ENCODE measurements at places on chromosomes 1 and 21.

- DNase-seq, result no peak
Measured at GRCh38 chr1:85464497-85465098, 361 bp downstream of the DDAH1 start.

GRCh38 chr21:26698416-26698815 lies 125.3 kb upstream of the CYYR1 start:
- no peak for DNase-seq

DNA sequence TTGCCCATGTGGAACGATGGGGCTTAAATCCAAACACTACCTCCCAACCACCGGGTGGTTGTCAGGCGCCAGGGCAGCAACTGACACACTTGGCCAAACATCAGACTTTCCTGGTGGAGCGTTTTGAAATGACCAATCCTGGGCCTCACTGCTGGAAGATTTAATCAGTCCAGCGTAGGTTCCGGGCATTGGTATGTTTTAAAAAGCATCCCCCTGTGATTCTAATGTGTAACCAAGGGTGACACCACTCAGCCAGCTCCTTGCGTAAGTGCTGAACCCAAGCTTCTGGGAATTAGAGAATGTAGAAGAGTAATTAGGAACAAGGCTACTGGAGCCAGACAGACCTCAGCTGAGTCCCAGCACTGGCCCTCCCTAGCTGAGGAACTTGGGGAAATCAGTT lies 44.8 kb upstream of the KAZN start:
- DNase-seq, result no peak

GRCh38 chr21:35738347-35738961 lies 321.9 kb downstream of the SETD4 start:
- no peak for DNase-seq

DNA sequence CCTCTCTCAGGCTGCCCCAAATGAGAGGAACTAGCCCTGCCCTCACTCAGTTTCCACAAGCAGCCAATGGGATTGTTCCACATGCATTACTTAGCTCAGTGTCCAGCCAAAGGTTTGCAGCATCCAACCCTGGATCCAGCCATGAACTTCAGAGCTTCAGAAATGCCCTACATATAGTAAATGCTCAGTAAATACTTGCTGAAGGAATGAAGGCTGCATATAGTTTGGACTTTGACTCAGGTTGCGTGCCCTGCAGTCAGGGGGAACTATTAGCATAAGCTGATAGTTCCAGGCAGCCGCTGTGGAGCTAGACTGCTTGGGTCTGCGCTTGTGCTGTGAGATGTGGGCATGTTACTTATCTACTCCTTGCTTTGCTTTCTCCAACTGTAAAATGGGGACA lies 64.8 kb downstream of the NENF start:
- no peak for DNase-seq

DNA sequence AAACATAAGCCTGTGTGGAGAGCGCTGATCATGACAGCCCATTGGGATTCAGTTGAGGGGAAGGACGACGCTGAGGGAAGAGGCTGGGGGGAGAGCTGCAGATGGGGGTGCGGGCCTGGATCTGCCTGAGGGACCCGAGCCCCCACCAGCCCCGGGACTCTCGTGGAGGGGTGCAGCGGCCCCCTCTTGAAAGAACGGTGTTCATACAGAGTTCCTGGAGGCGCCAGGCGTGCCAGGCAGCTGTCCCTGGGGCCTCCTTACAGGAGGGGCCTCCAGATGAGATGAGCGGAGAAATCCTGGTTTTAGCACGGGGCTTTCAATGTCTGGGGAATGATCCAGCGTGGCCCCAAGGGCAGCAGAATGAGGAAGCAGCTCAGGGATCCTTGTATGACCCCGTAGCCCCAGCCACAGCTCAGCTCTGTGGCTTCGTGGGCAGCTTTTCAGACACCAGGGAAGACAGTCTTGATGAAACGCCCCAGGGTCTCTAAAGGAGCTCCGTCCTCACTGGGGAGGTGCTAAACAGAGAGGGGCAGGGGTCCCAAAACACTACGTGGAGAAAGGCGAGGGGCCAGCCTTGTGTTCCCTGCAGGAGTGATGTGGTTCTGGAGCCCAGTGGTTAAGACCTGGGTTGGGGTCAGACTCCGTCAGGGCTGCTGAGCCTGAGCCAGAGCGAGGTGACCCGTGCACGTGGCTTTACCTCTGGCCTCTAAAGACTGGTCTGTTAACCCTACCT lies 7.2 kb upstream of the DSCAM start:
- no peak for DNase-seq

DNA sequence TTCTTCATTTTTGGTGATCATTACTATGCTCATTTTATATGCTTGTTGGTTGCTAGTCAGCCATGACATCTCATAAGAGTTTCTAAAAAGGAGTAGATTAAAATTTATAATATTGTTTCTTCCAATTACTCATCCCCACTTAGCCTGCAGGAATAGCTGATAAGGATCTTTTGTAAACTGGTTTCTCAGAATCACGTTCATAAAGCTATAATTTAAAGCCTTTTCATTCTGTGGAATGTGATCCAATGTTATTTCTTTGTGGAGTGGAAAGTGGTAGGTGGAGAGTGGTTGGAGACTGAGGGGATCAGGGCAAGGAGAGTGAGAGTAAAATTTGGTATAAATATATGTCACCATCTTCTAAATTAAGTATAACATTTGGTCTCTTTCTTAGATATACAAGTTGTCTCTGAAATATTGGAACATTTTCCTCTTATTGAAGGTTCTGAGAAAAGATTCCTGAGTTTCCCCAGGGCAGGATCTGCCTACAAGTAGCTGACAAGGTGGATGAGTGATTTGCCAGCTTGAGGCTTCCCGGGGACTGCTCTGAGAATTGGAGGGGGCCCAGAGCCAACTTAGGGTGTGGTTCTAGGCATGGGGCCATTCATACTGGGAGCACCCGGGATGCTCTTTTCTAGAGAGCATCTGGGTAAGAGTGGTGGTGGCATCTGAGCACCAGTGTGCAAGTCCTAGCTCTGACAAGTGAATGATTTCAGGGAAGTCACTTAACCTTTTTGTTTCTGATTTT lies 116.4 kb downstream of the TBX19 start:
- no peak for DNase-seq

DNA sequence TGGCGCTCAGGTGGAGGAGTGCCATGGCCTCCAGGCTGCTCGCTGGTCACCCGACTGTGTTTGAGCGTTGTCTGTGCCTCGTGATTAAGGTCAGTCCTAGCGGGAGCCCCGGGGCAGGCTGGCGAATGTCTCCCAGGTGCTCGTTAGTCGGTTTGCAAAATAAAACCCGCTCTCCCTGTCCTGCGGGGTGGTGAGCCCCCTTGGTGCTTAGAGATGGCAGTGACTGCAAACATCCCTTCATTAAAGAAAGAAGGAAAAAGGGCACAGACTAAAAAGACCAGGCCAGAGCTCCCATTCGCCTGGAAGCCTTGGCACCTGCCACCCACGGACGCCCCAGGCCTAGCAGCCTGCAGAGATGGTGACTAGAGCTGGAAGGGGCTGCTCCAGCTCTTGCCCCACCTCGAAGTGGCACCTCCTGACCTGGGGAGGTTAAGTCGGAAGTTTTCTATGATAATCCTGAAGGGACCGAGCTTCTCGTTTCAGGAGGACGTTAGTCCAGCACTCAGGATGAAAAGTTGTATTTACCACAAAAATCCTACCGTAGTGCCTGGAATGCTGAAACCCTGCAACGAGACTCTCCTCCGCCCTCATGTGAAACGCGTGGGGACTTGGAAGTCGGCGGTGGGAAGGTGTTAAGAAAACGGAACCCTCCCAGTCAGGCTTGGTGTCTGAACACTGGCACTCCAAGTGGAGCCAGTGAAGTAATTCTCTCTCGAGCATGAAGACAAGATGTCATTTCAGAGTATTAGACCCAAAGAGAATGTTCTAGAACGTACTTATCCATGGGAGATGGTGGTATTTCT lies 24.6 kb downstream of the RIPK4 start:
- DNase-seq, result no peak

- peak; percentile 97 for DNase-seq
Measured at GRCh38 chr1:155856975-155857930, at the start of gene GON4L. Gene GON4L, minus strand, starts transcription at chr1:155857214. Its CDS starts 3,434 bp downstream, at chr1:155853780.

DNA sequence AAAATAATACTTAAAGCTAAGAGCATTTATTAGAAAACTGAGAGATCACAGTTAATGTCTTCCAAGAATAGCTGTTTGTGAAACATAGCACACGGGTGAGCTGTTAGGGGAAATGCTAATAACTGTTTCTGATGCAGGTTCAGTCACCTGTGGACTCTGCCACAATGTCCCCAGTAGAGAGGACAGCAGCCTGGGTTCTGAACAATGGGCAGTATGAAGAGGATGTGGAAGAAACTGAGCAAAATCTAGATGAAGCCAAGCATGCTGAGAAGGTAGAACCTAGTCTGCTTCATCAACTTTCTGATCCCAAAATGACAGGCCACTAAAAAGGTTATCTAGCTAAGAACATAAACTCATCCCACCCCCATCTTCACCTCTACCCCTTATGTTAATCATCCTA lies 32.6 kb downstream of the CLEC20A start:
- no peak for DNase-seq

DNA sequence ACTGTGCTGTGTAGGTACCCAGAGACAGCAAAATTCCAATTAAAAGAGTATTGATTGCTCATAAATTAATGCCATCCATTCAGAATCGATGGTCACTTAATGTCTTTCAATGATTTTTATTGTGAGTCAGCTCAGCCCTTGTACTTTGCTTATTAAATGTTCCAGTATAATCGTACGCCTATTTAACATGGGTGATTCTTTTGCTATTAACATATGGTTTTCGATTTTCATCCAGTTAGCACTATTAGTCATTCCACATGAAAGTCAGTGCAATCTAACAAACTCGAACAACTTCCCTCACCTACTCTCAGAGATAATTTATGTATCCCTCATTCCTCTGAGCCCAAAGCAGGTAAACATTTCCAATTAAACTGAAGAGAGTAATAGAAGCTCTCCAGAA lies 109.6 kb upstream of the APP start:
- DNase-seq, result no peak

GRCh38 chr1:118504221-118504644 lies 319.2 kb upstream of the SPAG17 start:
- no peak for DNase-seq

GRCh38 chr1:152870831-152871730 lies 7.0 kb upstream of the SMCP start:
- DNase-seq, result peak; percentile 58

GRCh38 chr1:147771226-147772125 lies 11.1 kb upstream of the GJA5 start:
- no peak for DNase-seq

GRCh38 chr1:58157256-58157655 lies 389.3 kb downstream of the OMA1 start:
- no peak for DNase-seq

DNA sequence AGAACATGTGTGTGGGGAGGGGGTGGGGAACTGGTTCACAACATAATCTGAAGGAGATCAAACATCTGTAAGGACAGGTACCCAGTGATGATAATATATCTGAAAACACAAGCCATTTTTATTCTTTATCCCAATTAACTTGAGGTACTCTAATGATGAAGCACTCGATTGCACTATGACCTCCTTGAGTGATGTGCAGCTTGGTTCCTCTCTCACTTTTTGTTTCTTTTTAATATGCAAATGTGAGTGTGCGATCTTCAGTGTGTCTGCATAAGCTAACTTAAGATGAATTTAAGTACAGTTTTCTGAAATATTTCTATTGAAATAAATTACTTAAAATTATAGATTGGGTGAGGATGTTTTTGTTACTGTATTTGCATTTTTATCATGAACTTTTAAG lies 50.6 kb upstream of the ANGPTL1 start:
- peak; percentile 31 for DNase-seq

DNA sequence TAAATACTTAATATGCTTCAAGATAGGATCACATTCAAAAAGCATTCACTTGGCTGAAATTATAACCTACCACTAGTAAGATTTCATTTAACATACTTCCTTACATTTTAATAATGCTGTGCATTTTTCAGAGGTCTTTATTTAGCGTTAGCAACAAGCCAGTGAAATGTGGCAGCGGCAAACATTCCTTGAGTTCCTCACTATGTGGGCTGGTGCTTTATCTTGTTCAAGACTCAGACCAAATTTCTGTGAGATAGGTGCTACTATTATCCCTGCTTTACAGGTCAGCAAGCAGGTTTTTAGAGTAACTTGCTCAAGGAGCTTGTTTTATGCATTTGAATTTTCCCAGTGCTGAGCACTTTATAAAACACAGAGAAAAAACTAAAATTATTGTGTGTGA lies 132.7 kb downstream of the PLPPR4 start:
- no peak for DNase-seq

DNA sequence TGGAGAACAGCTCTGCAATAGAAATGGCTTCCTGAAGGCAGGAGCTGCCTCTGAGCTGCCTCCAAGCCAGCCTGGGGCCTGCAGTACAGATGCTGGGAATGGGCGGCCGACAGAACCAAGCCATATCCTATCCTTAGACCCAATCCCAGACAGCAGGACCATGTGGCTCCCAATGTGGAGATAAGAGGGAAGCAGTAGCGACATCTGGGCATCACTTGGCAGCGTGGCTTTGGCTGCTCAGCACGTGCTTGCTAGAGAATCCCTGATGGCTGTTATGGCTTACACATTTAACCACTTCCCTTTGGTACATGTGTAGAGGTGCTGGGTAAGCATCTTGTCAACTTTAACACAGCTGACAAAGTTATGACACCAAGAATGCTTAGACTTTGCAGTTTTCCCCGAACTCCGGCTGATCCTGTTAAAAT lies 87.7 kb downstream of the MAN1C1 start:
- DNase-seq, result no peak

- DNase-seq, result no peak
Measured at GRCh38 chr1:64171797-64172281, 31.6 kb upstream of the UBE2U start.

- no peak for DNase-seq
Measured at GRCh38 chr1:21324368-21325141, 34.3 kb upstream of the ECE1 start.

DNA sequence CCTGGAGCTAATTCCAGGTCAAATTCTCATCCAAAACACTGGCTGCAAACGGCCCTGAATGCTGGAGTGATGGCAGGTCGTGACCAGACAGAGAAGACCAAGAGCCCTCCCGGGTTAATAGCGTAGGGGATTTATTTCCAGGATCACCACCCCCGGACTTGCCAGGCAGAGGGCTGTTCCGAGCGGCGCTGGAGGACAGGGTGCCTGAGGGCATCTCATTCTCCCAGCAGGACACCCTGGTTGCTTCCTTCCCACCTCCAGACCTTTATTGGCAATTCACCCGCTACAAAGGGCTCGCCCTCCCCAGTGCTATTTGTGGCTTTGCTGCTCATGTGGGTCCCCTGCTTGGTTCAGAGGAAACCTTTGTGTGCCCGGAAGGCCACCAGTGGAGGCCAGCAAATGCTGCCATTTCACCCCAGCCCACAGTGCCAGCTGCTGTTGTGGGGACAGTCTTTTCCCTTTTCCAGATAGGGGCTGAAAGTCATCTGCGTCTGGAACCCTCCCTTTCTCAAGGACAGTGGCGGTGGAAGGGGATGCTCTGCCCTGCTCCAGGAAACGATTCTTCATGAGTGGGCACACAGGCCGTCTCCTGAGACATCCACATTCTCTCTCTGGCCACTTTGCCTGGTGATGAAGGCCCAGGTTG lies 19.0 kb upstream of the C1orf174 start:
- DNase-seq, result no peak

- no peak for DNase-seq
Measured at GRCh38 chr1:15680561-15681348, 3.4 kb upstream of the PLEKHM2 start.
